ENCODE measurements at places on chromosomes 12 and 14.

DNA sequence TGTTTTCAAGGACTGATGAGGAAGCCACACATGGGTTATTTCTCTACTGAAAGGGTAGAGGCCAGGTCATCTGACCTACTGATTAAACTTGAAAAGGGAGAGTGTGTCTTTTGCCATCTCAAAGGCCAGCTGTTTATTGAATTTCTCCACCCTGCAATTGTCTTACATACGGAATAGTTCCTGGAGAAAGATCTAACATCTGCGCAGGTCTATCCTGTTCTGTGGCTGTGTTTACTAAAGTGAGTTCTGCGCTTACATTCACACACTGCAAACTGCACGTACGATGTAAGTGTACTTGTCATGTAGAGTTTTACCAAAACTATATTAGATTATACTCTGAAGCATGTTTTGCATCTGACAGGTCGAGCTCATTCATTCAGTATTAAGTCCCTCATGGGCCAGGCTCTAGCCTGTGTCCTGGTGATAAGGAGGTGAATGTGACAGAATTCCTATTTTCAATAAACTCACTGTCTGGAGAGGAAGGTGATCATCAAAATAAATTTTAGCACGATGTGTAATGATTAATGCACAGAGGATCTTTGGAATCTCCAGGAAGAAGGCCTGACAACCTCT lies 96.6 kb downstream of the PRKCH start:
- no peak for DNase-seq

GRCh38 chr14:100076133-100076532 lies 10.9 kb downstream of the EVL start:
- DNase-seq, result no peak

DNA sequence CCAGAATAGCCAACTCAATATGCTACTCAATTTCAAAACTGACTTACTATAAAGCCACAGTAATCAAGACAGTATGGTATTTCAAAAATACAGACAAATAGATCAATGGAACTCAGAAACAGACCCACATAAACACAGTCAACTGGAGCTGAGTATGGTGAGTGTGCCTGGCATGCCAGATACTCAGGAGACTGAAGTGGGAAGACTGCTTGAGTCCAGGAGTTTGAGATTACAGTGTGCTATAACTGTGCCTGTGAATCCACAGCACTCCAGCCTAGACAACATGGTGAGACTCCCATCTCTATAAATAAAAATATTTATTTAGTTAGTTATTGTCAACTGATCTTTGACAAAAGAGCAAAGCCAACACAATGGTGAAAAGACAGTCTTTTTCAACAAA lies 81.8 kb downstream of the NUMB start:
- DNase-seq, result no peak

DNA sequence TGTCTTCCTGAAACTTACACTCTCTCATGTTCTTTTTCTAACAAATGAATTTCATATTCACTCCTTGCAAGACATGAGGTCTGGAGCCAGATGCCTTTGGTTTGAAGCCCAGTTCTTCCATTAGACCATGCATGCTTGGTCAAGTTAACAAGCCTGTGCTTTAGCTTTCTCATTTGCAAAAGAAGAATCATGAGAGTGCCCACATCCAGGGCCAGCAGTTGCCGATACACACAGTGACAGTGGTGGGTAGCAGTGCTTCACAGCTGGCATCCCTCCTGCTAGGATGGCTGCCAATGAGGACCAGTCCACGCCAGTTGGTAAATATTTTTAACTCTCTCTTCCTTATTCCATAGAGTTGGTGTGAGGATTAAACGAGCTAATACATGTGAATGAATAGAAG lies 163.1 kb downstream of the PHLDA1 start:
- DNase-seq, result no peak

GRCh38 chr14:53620890-53621289 lies 335.7 kb downstream of the BMP4 start:
- DNase-seq, result no peak

GRCh38 chr12:104313568-104314241 lies 10.2 kb downstream of the EID3 start:
- no peak for DNase-seq

- DNase-seq, result no peak
These were observed 6.0 kb upstream of the SLC6A12 start for GRCh38 chr12:219891-220352.

- peak; percentile 53 for DNase-seq
These were observed 50.8 kb upstream of the ZFP36L1 start for GRCh38 chr14:68843471-68844209.

DNA sequence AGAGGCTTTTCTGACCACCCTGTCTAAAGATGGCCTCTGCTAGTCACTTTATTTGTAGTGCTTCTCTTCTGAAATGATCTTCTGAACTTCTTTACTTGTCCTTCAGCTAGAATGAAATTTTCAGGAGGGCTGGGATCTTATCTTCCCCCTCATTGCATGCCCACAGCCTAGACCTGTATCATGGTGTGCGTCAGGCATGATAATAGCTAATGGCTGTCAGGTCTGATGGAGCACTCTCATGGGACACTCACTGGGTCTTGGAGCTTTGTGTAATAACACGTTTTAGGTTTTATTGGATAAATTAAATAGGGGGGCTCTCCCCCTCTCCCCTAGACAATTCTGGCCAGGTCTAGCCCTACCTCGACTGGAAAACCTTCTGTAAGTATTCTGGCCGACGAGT lies 97.1 kb upstream of the NRXN3 start:
- no peak for DNase-seq

- DNase-seq, result no peak
These were observed 250.4 kb upstream of the ALG10 start for GRCh38 chr12:33771889-33772288.

DNA sequence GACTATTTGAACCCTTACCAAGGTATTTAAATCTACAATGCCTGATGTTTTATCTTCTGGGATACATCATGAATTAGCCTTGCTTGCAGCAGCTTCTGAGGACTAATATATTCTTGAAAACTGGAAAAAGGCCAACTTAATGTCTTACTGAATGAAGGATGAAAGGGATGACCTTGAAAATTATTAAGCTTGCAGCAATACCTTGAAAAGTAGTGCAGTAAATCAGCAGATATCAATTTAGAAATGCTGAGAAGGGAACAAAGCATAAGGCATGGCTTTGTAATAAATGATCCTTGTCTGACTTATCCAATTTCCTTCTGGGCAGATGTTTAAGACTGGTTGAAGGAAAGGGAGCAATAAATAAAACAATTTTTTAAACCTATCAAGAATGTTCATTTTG lies 37.3 kb upstream of the FERMT2 start:
- DNase-seq, result no peak

DNA sequence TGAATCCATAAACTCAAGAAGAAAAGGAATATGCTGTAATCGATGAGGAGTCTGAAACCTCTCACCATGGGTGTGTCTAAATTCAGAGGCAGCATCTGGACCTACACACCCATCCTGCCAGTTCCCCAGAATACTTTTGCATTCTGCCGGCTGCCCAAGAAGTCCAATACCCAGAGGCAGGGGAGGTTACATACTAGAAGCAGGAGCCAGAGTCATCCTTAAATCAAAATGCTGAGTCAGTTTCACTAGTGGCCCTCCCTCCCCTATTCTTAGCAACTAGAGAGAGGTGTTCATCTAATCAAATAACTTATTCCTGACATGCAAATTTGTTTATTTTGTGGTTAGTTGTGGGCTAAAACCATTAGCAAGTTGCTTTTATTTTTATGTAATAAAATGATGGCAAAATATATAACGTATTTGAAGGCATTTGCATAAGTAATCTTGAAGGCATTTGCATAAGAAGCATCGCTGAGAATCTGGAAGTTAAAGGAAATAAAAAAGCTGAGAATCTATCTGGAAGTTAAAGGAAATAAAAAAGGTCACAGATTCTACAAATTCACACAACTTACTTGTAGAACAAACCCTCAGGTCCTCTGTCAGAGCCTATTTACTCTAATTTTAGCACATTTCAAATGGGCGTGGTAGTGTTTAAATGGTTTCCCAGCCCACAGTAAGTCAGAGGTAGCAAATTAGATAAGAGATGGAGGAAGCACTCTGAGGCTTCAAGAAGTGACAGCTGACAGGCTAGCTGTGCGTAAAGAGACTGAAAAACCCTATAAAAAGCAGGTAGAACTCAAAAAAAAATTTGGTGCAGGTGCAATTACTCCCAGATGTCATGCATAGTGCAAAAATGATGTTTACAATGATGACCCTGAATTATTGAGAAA lies 7.8 kb downstream of the BHLHE41 start:
- DNase-seq, result no peak

DNA sequence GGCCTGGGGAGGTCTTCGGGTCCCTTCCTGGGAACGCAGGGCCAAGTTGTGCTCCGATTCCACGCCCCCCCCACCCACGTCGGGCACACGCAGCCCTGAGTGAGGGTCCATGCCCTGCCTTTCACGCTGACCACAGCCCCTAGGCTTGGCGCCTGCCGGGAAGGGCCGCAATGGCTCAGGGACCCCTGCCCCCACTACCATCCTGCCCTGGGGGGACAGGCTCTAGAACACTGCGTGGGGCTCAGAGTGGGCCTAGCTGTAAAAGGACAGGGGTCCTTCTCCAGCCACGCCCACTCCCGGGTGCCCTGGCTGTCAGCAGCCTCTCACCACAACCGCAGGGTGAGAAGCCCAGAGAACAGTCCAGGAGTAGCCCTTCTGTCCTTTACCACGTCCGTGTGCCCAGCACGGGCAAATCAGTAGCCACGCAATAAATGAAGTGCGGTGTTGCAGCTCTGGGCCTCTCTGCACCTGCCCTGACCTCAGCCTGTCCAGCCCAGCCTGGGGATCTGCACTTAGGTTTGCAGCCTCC lies 9.4 kb upstream of the GPR68 start:
- DNase-seq, result no peak

DNA sequence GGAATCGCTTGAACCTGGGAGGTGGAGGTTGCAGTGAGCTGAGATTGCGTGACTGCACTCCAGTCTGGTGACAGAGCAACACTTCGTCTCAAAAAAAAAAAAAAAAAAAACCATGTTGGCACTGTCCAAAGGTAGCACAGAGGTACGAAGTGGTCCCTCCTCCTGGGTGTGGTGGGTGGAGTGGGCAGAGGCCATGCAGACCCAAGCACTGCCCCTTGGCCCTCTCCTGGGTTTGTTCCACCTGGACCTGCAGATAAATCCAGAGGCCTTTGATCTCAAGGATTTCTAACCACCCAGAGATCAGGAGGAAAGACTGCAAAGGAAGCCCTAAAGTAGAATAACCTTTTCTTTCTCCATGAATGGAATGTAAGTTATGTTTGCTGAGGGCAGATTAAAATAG lies 8.7 kb upstream of the GALNT6 start:
- DNase-seq, result no peak

- DNase-seq, result no peak
These were observed 15.2 kb upstream of the FBXO34 start for GRCh38 chr14:55255979-55256378.

GRCh38 chr12:94123127-94123526 lies 25.2 kb upstream of the PLXNC1 start:
- no peak for DNase-seq

DNA sequence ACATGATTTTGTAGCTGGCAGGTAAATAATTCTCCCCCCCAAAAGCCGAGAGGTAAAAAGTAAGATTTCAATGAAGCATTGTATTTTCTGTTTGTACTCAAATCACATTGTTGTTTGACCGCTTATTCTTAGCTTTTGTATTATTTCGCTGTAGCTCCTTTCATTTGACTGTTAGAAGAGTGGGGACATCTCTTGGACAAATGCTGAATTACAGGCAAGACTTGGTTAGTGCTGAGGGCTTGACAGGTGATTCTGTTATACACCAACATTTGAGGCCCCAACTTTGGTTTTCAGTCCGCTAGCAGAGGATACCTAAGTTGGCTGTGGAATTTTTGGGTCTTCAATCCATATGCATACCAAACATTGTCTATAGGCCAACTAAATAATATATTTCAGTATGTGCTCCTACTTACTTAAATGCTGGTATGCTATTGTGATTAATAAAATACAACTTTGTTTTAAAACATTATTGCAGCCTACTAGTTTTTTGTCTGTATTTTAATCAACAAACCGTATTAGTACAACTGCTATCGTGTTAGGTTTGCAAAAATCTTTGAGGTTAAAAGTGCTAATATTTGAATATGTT lies 102.2 kb downstream of the ERC1 start:
- no peak for DNase-seq

DNA sequence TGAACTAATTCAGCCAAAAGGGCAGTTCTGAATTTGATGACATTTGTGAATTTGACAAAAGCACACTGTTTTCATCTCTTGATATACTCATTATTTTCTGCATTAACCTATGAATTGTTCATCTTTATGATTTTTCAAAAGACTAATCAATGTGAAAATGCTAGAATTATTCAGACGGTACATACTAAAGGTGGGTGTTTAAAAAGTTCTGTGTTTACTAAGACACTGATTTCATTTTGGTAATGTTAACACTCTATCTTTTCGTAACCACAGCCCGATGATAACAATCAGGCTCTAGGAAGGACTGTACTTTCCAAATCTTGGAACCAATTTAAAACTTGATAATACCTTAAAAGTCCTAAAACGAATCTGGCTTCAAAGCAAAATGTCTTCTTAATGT lies 9.4 kb downstream of the AKAP5 start:
- no peak for DNase-seq

- no peak for DNase-seq
These were observed 150.3 kb upstream of the AVPR1A start for GRCh38 chr12:63301311-63301710.

Measured in stimulated activated CD8-positive, alpha-beta memory T cell treated with anti-CD3 and anti-CD28 coated beads, Interleukin-4, amount 100 ng/mL, for 1 hour (primary cell).